ENCODE measurements at places on chromosomes 5 and 9. TPM values are rescaled to one million over a fixed set of nuclear protein-coding genes. Genes with fewer than 3 reads are reported as not detected.
A peak's percentile ranks its signal among the peaks of the same experiment; 100 is the strongest.

Gene STKLD1
- total RNA-seq: 0.44 TPM

Gene NR2F1-AS1
- not detected for total RNA-seq

Gene PKN3
- total RNA-seq: 5.9 TPM

Gene ADAMTS6
- 3.0 TPM for total RNA-seq

Gene FBLL1
- not detected for total RNA-seq

Gene SLC25A48
- 3.5 TPM for total RNA-seq

Gene S100Z
- not detected for total RNA-seq

DNA sequence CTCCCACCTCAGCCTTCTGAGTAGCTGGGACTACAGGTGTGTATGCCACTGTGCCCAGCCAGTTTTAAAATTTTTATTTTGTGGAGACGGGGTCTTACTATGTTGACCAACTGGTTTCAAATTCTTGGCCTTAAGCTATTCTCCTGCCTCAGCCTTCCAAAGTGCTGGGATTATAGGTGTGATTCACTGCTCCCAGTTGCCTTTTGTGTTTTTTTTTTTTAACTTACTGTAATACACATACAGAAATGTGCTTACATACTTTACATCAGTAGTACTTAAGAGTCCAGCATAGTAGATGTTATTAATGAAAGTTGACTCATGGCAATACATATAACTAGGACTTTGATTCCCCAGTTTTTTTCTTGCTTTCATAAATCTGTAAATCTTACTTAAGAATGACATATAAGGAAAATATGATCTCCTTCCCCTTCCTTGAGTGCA is 4.7 kb downstream of the MAN2A1 start:
- H3K27me3 ChIP-seq: no peaks in the 10 kb centered on the region
- no peak overlapping the region for H3K4me3 ChIP-seq
- H3K27ac ChIP-seq: no peak overlapping the region
- no peaks in the 10 kb centered on the region for H3K4me1 ChIP-seq
- DNase-seq: no peak
- H3K36me3 ChIP-seq: no peaks in the 10 kb centered on the region

DNA sequence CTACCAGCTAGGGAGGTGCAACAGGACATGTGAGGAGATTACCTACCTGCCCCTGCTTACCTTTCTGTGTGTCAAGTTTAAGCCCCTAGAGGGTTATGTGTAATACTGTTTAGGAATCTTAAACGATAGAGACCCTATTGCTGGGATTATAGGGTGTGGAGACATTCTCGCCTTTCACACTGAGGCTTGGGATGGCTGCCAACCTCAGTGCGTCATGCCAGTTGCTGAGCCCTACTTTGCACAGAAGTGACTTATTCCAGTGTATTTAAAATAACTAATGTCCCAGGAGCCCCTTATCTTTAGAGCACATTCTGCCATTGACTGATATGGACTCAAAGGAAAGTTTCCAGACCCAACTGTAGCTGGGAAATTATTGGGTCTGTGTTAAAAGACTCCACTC is 76.6 kb upstream of the XPA start:
- DNase-seq: peak; percentile 35
- H3K27ac ChIP-seq: no peak overlapping the region
- no peaks in the 10 kb centered on the region for H3K36me3 ChIP-seq

DNA sequence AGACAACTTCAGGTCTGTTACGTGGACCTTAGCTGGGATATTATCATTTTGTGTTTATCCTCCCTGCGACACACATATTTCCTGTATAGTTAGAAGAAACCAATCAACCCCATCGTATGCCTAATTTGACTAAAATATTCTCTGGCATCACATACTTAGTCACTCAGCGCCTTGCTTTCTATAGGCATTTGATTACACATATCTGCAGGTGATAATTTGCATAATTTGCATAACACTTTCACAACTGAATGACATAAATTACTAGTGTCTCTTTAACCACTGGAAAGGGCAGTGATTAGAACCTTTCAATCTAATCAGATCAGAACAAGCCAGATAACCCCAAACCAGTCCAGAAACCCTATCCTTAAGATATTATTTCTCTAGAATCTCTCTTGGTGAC is 390.2 kb downstream of the TLR4 start:
- no peaks in the 10 kb centered on the region for H3K36me3 ChIP-seq
- H3K27ac ChIP-seq: no peak overlapping the region
- no peaks in the 10 kb centered on the region for H3K27me3 ChIP-seq

- H3K27me3 ChIP-seq: no peaks in the 10 kb centered on the region
- no peak for DNase-seq
- H3K36me3 ChIP-seq: no peaks in the 10 kb centered on the region
- no peak overlapping the region for H3K4me3 ChIP-seq
- H3K27ac ChIP-seq: no peak overlapping the region
These were observed 26.3 kb upstream of the ARSI start for GRCh38 chr5:150329038-150329437.

GRCh38 chr5:140488914-140489313 is 58.5 kb upstream of the EIF4EBP3 start:
- no peaks in the 10 kb centered on the region for H3K4me1 ChIP-seq
- H3K27ac ChIP-seq: no peak overlapping the region
- no peaks in the 10 kb centered on the region for H3K27me3 ChIP-seq
- no peak for DNase-seq

DNA sequence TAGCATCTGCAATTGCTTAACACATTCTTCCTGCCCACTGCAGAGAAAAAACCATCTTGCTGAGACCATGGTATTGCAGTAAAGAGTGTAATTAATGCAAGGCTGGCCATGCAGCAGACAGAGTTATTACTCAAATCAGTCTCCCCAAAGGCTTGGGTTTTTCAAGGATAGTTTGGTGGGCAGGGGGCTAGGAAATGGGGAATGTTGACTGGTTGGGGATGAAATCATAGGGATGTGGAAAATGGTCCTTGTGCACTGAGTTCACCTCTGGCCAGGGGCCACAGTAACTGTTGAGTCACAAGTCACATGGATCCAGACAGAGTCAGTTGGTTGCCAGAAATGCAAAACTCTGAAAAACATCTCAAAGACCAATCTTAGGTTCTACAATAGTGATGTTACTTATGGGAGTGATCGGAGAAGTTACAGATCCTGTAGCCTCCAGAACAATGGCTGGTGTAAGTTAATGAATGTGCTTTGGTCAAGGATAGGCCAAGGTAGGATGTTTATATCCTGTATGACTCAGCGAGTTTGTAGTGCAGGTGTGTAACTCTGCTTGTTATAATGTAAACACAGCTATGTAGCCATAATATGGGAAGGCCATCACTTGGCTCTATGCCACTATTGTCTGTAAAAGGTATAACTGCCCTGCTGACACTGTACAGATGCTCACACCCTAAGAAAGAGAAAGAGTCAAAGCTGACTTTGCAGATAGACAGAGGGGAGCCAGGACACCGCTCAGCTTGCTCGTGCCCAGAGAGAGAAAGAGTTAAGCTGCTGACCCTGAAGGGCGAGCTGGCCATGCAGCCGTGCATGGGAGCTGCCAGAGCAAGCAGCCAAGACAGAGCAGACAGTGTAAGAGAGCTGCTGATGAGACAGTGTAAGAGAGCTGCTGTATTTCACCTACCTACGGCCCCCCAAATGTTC is 27.2 kb downstream of the C9orf152 start:
- DNase-seq: no peak
- H3K27ac ChIP-seq: no peak overlapping the region
- no peaks in the 10 kb centered on the region for H3K4me1 ChIP-seq

DNA sequence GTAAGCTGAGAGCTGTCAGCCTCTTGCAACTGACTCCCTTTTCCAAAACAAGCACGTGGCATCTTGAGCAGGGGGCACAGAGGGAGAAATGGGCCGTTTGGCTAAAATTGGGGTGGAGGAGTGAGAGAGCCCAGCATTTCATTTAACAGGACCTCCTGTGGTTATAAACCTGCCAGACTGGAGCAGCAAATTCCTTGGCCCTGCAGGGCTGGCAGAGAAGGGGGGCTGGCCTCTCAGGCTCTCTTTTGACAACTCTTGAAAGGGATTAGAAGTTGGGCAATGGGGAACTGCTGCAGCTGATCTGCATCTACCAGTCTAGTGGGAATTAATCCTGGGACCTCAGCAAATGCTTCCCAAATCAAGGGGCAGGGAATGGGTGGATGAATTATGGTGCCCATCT is 7.2 kb upstream of the POU4F3 start:
- no peak overlapping the region for H3K4me3 ChIP-seq
- no peaks in the 10 kb centered on the region for H3K4me1 ChIP-seq
- no peaks in the 10 kb centered on the region for H3K36me3 ChIP-seq
- H3K27ac ChIP-seq: no peak overlapping the region
- no peak for DNase-seq
- peaks cover 67% of the 10 kb centered on the region for H3K27me3 ChIP-seq

DNA sequence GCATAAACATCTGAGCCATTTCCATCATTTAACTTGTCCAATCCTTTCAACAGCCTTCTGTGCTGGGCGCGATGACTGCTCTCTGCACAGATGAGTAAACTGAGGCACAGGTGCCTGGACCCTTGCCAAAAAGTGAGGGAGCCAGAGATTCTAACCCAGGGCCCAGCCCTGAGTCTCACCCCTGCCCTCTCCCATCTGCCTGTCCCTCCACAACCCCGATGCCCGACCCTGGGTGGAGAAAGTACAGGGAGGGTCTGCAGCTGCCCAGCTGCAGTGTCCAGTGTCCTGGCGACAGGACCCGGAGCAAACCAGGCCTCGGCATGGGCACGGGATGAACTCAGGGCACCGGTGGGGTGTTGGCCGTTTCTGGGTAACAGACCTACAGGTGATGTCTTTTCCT is 39.6 kb upstream of the CLPTM1L start:
- no peak for DNase-seq
- no peaks in the 10 kb centered on the region for H3K36me3 ChIP-seq
- H3K27ac ChIP-seq: no peak overlapping the region
- H3K4me1 ChIP-seq: no peaks in the 10 kb centered on the region
- peaks cover 7% of the 10 kb centered on the region for H3K27me3 ChIP-seq

GRCh38 chr5:98204798-98205197 is 568.7 kb upstream of the RGMB start:
- H3K4me1 ChIP-seq: no peaks in the 10 kb centered on the region
- no peaks in the 10 kb centered on the region for H3K36me3 ChIP-seq
- DNase-seq: no peak
- no peak overlapping the region for H3K27ac ChIP-seq
- no peak overlapping the region for H3K4me3 ChIP-seq
- no peaks in the 10 kb centered on the region for H3K27me3 ChIP-seq

DNA sequence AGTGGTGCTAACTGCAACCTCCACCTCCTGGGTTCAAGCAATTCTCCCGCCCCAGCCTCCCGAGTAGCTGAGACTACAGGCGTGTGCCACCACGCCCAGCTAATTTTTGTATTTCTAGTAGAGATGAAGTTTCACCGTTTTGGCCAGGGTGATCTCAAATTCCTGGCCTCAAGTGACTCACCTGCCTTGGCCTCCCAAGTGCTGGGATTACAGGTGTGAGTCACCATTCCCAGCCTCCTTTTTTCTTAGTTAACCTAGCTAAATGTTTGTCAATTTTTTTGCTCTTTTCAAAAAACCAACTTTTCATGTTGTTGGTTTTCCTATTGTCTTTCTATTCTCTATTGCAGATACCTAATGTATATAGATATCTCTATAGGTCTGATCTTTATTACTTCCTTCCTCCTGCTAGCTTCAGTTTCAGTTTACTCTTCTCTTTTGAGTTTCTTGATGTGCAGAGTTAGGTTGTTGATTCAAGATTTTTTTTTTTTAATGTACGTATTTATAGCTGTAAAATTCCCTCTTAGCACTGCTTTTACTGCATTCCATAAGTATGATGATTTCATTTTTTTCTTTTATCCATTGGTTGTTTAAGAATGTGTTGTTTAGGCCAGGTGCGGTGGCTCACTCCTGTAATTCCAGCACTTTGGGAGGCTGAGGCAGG is 32.9 kb downstream of the FGD3 start:
- H3K27me3 ChIP-seq: no peaks in the 10 kb centered on the region
- no peaks in the 10 kb centered on the region for H3K36me3 ChIP-seq
- no peak overlapping the region for H3K27ac ChIP-seq
- H3K4me1 ChIP-seq: peaks cover 6% of the 10 kb centered on the region

DNA sequence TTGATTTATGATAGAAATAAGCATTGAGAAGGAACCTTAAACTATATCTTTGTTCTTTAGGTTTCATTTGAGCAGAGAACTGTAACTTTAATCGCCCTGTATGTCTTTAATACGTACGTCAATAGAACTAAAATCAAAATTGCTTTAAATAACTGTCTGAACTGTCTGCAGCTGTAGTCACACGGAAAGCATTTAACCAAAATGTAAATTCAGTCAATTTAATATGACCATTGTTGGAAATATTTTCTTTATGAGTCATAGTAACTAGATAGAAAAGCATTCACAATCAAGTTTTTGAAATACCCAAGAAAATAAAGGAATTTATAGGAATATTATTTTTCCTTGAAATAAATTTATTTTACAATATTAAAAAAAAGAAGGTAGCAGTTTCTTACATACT is 157.1 kb upstream of the CDH6 start:
- no peaks in the 10 kb centered on the region for H3K27me3 ChIP-seq
- DNase-seq: no peak
- no peaks in the 10 kb centered on the region for H3K36me3 ChIP-seq
- H3K4me3 ChIP-seq: no peak overlapping the region
- no peaks in the 10 kb centered on the region for H3K4me1 ChIP-seq

- no peak overlapping the region for H3K27ac ChIP-seq
- H3K27me3 ChIP-seq: no peaks in the 10 kb centered on the region
- H3K4me3 ChIP-seq: no peak overlapping the region
- no peaks in the 10 kb centered on the region for H3K4me1 ChIP-seq
These were observed 25.8 kb upstream of the HSD17B3 start for GRCh38 chr9:96327694-96328352.

DNA sequence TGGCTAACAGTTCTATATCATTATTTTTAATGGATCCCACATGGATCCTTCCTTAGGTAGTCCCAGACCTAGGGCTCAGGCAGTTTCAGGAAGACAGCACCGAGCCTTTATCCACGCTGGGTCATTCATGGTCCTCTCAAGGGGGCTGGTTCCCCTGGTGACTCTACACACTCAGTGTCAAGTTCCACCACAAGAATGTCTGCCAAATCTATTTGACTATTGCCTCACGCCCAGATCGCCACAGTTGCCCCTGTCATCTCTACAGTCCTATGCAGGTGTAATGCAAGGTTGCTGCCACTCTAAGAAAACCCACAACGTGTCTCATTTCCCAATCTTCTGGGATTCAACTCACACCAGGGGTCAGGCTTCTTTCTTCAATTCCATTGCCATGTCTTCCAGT is 8.0 kb upstream of the ZNF366 start:
- peaks cover 15% of the 10 kb centered on the region for H3K4me1 ChIP-seq
- no peaks in the 10 kb centered on the region for H3K27me3 ChIP-seq
- no peak overlapping the region for H3K4me3 ChIP-seq

- DNase-seq: no peak
- H3K4me1 ChIP-seq: no peaks in the 10 kb centered on the region
- peak overlapping the region; percentile 50 for H3K27ac ChIP-seq
- no peaks in the 10 kb centered on the region for H3K27me3 ChIP-seq
- H3K36me3 ChIP-seq: no peaks in the 10 kb centered on the region
These were observed 3.1 kb downstream of the C5orf63 start for GRCh38 chr5:127070243-127070642.
